ENCODE measurements at places on chromosomes 6 and 20.

GRCh38 chr6:45681860-45682511 is 304.3 kb upstream of the SUPT3H start:
- DNase-seq = no peak

GRCh38 chr6:156389296-156389695 is 387.9 kb upstream of the ARID1B start:
- no peak for DNase-seq

- DNase-seq = no peak
Measured at GRCh38 chr6:6736791-6737654, 148.5 kb downstream of the LY86 start.

- DNase-seq = no peak
Measured at GRCh38 chr6:157224178-157224950, 99.0 kb downstream of the TMEM242 start.

- no peak for DNase-seq
Measured at GRCh38 chr6:158531970-158532369, 27.9 kb upstream of the TMEM181 start.

DNA sequence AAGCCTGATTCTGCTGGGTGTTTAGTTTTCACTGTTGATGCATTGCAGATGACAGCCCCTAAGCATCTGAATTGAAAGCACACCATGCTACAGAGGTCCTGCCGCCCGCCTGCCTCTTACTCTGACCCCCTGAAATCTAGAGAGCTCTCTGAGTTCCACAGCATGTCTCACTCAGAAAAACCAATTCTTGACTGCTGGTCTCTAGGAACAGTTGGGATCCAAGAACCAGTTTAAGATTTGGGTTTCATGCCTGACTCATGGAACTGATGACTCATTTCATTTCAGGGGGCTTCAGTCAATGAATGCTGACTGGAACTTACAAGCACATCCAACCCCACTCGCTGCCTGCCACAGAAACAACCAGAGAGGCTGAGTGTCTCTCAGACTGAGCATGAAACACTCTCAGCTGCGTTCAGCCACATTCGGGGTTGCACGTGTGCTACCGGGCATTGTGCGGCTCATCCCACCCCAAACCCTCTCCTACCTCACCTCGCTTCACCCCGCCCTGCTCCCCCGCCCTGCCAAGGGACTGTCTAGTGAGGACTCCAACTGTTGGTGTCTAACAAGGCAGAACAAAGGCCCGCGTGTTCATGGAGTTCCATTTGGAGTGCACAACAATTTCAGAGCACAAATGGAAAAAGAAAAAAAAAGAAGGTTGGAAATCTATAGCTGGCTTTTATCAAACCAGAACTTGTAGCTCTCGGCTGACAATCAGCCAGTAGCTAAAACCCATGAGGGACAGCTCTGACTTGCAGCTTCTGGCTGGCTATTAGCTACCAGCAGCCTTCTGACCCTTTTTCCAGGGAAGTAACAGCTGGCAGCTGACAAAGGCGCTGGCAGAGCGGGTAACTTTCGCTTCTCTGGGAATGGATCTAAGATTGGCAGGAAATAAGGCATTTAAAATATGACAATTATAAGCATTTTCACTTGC is 20.0 kb upstream of the TRAF3IP2 start:
- DNase-seq = no peak

DNA sequence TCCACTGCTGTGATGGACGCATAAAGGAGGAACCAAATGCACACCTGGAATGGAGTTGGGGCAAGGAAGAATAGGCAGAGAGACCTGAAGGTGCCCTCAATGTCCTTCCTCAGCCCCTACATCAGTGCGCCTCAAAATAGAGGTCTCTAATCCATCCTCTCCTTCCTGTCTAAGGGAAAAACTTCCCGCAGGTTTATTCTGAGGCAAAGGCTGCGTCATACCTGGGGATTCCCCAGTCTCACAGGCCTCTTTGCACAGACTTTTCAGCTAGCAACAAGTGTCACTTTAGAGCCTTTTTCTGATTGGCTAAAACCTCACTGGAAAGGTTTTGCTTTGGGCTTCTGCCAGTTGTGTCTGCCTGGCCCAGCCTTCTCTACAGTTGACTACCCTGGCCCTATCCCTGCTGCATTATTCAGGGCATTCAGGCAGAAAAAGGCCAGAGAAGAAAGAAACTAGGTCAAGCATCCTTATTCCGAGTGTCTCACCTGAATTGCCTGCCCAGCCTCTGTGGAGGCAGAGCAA is 1.8 kb upstream of the HLA-DQB1 start:
- DNase-seq = peak; percentile 20

DNA sequence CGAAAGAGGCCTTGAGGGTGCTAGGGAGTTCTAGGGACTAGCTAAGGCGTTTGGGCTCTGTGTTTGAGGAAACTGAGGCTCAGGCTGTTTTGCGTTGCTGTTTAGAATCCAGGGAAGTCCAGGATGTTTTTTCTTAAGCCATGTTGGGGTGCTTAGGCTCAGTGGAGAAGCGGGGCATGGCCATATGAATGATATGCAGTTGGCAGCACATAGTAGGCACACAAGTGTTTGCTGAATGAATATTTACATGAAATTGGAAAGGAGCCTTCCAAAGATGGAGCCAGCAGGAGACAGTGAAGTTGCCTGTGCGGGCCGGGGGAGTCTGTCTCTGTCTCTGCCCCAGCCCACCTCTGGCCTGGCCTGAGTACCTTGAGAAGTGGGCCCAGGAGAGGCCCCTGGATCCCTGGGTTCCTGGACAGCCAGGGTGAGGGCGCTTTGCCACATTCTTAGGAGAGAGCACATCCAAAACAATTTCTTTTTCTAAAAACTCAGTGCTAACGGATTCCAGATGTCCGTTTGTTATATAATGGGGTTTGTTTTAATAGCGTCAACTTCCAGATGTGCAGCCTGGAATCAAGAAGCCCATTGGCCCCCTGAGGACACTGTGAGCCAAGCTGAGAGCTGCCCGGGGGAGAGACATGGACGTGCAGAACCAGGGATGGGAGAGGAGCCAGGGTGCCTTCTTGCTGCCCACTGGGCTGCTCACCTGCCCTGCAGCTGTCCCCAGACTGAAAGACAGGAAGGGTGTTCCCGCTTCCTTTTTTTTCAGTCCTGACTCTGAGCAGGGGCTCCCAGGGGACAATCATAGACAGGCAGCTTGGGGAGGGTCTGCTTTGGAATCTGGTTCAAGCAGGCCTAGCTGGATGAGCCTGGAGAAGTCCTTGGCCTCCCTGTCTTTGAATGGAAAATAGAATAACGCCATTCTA is 20.1 kb upstream of the EMILIN3 start:
- DNase-seq = no peak

DNA sequence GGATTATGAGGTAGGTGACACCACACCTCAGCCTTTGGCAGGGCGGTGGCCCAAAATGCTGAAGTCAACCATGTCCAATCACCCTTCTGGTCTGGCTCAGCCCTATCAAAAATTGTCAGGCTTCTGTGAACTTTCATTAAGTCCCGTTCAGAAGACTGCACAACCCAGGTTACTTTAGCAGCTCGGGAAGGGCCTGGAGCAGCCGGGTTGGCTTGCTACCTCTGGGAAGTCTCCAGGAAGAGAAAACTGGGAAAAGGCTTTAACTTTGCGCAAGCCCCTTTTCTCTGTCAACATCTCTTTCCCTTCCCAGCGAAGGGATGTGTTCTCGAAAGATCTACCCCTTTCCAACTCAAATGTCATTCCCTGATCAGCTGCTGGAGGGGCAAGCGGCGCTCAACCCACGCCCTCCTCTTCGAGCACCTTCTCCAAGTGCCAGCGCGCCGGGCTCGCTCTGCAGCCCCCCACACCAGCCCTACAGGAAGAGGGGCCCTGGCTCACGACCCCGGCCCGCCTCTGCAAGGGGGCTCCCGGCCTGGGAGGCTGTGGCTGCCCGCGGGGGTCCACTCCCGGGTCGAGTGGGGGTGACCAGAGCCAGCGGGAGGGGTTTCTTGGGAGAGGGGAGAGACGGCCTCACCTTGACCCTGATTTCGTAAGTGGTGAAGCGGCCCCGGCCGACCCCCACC is 573 bp downstream of the SNX3 start:
- peak; percentile 12 for DNase-seq

DNA sequence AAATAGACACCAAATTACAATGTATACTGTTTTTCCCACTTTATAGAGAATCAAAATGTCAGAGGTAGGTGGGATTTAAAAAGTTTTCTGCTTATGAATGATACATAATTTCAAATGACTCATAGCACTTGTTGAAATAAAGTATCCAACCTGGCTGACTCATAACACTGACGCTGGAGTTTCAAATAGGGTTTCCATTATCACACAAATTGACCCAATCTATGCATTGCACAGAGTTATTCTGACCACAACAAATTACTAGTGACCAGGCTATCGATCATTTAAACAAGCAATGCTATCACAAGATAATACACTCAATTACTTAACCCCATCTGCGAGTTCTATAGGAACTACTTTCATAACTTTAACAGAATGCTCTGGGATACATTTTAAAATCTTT is 31.9 kb upstream of the PRELID3B start:
- no peak for DNase-seq

- no peak for DNase-seq
Measured at GRCh38 chr6:84967965-84968364, 203.6 kb upstream of the TBX18 start.

- DNase-seq = no peak
Measured at GRCh38 chr6:117126213-117126612, 139.1 kb upstream of the VGLL2 start.

GRCh38 chr6:5507131-5507681 is 245.9 kb downstream of the FARS2 start:
- DNase-seq = no peak

GRCh38 chr6:41071501-41071922 is 644 bp downstream of the OARD1 start:
- no peak for DNase-seq

- DNase-seq = peak; percentile 35
Measured at GRCh38 chr6:35552285-35552917, 39.7 kb upstream of the TULP1 start.

DNA sequence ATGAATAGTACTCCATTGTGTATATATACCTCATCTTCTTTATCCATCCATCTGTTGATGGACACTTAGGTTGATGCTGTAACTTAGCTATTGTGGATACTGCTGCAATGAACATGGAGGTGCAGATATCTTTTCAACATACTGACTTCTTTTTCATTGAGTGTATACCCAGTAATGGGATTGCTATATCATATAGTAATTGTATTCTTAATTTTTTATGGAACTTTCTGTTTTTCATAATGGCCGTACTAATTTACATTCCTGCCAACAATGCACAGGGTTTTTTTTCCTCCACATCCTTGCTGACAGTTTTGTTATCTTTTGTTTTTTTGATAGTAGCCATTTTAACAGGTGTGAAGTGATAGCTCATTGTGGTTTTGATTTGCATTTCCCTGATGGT is 5.2 kb downstream of the CCN2 start:
- no peak for DNase-seq

- DNase-seq = no peak
Measured at GRCh38 chr6:46050845-46051405, 35.3 kb upstream of the CLIC5 start.

DNA sequence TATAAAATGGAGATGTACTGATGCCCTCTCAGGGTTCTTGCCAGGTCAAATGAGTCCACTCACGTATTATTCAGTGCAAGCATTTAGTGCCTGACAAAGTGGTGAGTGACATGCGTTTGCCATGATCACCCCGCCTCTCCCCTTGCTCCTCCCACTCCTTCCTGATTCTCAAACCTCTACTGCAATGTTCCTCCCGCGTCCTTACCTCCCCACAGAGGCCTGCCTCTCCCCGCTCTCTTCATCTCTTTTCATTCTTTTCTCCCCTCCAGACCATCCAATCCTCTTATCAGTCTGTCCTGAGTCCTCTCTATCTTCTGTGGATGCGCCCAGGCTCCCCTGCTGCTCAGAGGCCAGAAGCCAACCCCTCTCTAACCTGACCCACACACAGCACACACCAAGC is 40.7 kb downstream of the KCNK5 start:
- no peak for DNase-seq

- DNase-seq = no peak
Measured at GRCh38 chr6:21847711-21848480, 254.3 kb downstream of the SOX4 start.

GRCh38 chr6:36128073-36128472 is 2.2 kb upstream of the MAPK13 start:
- no peak for DNase-seq

- no peak for DNase-seq
Measured at GRCh38 chr6:56756219-56756789, 113.6 kb upstream of the DST start.

DNA sequence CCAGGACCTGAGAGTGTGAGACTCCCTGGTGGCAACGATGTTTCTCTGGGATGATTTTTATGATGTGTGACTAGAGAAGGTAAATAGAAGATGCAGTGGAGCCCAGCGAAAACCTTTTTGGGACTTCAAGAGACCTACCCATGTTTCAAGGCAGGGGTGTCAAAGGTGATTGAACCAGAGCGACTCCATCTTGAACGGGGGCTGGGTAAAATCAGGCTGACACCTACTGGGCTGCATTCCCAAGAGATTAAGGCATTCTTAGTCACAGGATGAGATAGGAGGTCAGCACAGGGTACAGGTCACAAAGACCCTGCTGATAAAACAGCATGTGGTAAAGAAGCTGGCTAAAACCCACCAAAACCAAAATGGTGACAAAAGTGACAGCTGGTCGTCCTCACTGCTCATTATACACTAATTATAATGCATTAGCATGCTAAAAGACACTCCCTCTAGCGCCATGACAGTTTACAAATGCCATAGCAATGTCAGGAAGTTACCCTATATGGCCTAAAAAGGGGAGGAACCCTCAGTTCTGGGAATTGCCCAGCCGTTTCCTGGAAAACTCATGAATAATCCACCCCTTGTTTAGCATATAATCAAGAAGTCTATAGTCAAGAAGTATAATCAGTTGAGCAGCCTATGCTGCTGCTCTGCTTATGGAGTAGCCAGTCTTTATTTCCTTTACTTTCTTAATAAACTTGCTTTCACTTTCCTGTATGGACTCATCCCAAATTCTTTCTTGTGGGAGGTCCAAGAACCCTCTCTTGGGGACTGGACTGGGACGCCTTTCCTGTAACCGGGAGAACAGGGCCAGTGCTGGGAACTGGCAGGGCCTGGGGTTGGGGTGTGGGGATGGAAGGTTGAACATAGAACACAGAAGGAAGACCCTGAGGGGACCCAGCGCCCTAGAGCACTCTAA is 526.4 kb downstream of the QKI start:
- no peak for DNase-seq

DNA sequence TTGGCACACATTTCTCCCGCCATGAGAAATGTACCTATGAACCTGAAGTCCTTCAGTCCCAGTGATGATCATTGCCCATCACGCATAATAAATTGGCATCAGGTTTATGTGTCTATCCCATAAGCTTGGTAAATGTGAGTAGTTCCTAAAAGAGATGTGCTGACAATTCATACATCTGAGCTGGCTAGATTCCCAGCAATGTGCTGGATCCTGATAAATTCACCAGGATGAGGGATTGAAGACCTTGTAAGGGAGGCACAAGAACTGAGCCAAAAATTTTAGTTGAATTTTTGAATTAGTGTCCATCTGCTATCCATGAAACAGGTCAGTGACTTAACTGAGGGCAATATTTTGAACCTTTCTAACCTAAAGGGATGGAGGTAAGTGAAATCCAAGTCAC is 267.9 kb upstream of the CITED2 start:
- DNase-seq = no peak
